DMS153 (cell line): ENCODE measurements at places on chromosomes 5 and 9.
A peak's percentile ranks its signal among the peaks of the same experiment; 100 is the strongest.

GRCh38 chr5:113112435-113112834 is 135.8 kb downstream of the DCP2 start:
- DNase-seq = no peak

GRCh38 chr5:72647806-72648205 is 140.6 kb upstream of the ZNF366 start:
- DNase-seq = peak; percentile 45

DNA sequence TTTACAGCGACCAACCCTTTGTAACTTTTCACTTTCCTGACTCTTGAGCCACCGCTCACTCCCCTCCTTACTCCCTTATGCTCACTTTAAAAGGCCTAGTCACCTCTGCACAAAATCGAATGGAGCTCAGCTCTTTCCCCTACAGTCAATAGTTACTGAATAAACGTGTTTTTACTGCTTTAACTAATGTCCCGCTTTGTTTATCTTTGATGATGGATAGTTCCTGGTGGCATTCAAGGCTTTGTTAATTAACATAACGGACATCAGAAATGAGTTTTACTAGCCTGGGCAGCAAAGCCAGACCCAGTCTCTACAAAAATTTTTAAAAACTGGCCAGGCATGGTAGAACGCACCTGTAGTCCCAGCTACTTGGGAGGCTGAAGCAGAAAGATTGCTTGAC is 5.0 kb downstream of the SERINC5 start:
- peak; percentile 7 for DNase-seq

GRCh38 chr5:159899067-159900049 is 16.9 kb upstream of the ADRA1B start:
- no peak for DNase-seq

DNA sequence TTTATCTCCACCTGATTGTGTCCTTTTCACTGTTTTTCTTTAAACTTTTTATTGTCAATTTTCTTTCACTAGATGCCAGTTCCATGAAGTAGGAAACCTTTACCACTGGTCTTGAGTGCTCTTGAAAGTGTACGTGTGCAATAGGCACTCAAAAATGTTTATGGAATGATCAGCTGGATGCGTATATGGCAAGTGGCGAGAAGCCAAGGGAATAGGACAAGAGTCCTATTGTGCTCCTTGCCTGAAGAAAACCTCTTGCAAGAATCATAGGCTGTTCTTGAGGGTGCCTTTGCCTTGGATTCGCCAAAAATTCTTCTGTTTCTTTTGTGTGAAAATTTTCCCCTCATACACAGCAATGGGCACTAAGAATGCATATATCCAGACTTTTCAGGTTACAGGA is 97.7 kb downstream of the GHR start:
- no peak for DNase-seq

DNA sequence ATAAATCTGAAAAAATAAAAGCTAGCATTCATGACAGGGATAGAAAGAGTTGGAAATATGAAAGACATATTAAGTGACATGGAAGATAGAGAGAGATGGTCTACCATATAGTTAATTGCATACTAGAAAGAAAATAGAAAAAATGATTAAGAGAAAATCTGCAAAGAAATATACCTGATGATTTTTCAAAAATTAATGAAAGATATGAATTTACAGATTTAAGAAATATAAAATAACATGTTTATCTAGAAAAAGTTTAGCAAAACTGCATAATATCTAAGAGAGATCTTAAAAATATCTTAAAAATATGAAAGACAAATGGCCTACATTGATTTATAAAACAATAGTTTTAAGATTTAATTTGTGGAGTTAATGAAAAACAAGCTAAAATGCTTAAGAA is 219.1 kb upstream of the RPS23 start:
- DNase-seq = no peak

DNA sequence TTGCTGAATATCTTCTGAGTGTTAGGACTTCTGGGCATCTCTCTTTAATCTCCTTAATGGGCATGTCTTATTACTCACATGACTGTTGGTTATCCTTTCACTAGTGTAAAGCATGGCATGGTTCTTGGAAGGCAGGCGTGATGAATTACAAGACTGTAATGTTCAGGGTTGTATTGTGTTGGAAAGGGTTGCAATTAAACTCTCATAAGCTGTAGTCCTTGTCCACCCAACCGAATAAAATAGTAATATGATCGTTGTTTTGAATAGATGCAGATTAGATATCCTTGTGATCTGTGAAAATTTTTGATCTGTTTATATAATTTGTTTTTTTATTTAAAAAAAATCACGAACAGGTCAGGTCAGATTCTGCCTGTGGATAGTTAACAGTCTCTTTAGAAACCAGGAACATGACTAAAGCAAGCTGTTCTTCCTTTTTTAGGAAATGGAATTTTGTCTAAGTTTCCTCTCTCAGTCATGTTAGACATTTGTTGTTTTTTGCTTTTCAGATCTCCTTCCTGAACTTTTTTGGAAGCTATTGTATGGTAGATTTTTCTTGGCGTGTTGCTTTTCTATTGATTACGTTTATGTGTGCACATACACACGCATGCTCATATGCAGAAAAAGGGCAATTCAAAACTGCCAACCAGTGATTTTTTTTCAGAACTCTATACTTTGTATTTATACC is 121.8 kb downstream of the ARHGEF28 start:
- DNase-seq = no peak

DNA sequence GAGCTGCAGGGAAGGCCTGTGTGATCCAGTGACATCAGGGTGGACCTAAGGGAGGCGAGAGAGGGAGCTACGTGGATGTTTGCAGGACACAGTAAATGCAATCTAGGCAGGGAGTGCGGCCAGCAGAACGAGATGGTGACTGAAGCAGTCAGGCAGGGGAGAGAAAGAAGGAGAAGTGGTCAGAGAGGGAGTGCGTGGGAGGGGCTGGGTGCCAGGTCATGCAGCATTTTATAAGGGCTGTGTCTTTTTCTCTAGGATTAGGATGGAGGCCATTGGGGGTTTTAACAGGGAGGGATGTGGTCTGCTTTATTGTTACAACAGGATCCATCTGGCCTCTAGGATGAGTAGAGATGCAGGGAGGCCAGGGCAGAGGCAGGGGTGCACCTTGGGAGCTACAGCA is 80.4 kb downstream of the DCP2 start:
- DNase-seq = no peak

DNA sequence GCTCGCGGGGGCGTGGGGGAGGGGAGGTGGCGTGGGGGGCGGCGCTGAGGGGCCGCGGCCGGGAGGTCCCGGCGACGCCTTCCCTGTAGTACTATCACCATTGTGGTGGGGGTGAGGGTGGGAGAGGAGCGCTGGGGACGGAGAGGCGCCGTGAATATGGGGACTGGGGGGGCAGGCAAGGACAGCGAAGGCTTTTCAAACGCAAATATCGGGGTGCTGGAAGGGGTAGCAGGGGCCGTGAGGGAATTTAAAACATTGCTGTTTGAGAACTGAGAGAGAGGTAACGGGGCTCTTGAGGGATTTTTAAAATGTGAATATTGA is 427 bp downstream of the RBM27 start:
- no peak for DNase-seq

- DNase-seq = no peak
Measured at GRCh38 chr5:104859437-104859836, 1296.8 kb upstream of the NUDT12 start.

- no peak for DNase-seq
Measured at GRCh38 chr9:10387282-10387681, 225.5 kb downstream of the PTPRD start.

- no peak for DNase-seq
Measured at GRCh38 chr5:32255540-32255900, 57.2 kb downstream of the MTMR12 start.

- DNase-seq = no peak
Measured at GRCh38 chr9:135724186-135724787, 22.3 kb downstream of the KCNT1 start.

DNA sequence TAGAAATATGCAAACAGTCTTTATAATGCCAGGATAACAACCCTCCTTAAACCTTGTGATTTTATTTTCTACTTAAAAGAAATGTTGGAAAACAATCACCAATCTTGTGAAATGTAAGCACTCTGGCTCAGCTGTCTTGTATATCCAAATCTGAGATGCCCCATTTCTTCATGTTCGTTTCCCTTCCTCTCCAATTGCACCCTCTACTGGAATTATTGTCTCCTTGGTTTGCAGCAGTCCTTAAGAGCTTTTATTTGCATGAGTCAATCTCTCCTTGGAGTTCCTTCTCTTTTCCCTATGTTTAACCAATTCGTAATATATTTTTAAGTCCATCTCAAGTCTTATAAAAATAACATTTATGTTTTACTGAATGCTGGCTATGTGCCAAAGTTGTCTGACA is 362.0 kb upstream of the CDH10 start:
- no peak for DNase-seq

DNA sequence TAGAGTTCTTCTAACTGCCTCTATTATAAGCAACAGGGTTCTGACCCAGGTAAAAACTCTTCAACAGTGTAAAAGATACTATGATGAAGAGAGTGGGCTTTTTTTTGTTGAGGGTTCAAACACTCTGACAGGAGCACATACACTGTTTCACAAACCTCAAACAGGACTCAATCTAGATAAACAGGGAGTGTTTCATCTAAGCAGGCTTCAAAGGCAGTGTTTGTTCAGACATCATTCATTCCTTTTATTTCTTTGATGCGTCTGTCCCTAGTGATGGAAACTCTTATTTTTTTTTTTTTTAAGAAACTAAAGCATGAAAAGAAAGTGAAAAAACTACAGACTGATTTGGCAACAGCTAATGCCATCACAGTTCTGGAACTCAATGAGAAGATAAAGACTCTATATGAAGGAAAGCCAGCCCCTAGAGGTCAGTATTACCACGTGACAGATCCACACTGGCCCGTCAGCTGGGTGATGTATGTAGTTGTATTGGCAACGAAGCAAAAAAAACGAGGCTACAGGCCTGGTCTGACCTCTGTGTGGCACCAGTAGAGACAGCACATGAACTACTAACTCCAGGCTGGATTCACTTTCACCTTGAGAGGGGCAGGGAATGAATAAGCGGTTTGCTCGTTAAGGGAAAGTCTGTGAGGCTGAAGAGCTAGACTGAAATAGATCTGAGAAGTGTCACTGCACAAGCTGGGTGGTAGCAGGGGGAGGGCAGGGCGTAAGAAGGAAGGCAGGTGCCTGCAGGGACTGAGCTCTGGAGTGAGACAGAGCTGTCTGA is 172.2 kb downstream of the CCDC192 start:
- peak; percentile 58 for DNase-seq

- no peak for DNase-seq
Measured at GRCh38 chr5:124856726-124857125, 110.3 kb upstream of the ZNF608 start.

DNA sequence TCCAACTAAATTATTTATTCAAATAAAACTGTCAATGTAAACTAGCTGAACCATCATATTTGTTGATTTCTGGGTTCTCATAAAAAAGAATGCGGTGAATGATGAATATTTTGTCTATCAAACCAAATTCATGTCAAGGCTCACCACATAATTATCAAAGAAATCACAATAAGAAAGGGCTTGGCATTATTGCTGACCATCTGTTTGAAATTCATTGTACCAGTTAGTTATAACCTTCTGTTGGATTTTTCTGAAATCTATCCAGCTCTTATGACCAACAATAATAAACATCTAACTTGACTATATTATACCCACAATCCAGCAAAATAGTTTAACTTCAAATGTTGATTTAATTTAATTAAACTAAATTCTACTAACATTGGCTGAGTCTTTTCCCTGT is 53.1 kb downstream of the GABRA1 start:
- no peak for DNase-seq

- no peak for DNase-seq
Measured at GRCh38 chr5:141488591-141489561, at the start of gene PCDHGC5. PCDHGC5 (plus strand) TSS chr5:141489081; CDS start chr5:141489241, 160 bp downstream.

DNA sequence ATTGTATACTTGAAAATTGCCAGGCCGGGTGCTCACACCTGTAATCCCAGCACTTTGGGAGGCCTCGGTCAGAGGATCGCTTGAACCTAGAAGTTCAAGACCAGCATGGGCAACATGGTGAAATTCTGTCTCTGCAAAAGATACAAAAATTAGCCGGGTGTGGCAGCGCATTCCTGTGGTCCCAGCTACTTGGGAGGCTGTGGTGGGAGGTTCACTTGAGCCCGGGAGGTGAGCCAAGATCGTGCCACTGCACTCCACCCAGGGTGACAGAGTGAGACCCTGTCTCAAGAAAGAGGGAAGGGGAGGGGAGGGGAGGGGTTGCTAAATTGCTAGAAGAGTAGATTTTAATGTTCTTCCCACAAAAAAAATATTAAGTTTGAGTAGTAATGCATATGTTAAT is 53.2 kb downstream of the FNBP1 start:
- no peak for DNase-seq

GRCh38 chr5:172456076-172456722 is 1.9 kb upstream of the SH3PXD2B start:
- DNase-seq = no peak

GRCh38 chr5:59582746-59583145 is 310.8 kb downstream of the PDE4D start:
- DNase-seq = no peak

DNA sequence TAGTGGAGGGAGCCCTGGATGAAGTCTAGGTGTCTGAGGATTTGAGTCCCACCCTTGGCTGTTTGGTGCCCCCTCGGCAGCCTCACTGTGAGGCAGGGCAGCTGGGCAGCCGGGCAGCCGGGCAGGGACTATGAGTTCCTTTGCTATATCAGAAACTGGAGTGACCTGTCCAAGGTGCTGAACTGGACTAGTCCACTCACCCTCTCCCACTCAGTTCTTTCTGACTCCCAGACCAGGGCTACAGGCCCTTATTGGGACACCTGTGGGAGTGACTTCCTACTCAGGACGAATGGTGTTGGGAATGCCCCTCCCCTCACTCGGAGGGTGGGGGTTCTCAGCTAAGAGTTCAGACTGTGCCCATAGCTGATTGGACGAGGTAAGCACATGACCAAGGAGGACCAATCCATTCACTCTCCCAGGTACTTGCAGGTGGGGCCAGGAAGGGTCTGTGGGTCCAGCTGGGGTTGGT is 34.1 kb upstream of the RAPGEF1 start:
- no peak for DNase-seq

GRCh38 chr9:20479419-20480155 is 142.7 kb downstream of the MLLT3 start:
- DNase-seq = no peak

DNA sequence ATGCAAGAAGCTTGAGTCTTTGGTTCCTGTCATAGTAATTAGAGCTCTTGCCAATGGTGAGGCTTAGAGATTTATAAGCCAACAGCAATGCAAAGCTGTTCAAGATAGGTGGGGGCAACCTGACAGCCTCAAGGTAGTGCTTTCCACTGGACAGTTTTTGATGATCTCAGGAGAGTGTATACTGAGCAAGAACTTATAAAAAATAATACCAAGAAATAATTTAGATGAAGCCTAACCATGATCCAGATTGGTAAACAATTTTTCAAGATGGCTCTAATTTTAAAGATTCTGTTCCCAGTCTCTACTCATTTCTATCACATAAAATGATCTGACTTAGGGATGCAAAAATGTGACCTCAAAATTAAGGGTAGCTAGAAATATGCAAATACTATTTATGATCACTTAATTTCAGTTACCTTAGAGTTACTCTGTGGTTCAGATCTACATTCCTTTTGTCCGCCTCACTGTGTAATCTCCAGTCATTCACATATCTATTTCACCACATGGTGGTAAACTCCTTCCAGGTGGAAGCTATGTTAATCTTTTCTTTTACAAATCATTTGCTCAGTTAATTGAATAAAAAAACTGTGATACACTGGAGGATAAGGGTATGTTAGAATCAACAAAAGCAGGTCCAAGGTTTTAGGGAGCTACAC is 1228.0 kb upstream of the C9orf72 start:
- DNase-seq = no peak

- no peak for DNase-seq
Measured at GRCh38 chr5:141172381-141173204, at the start of gene PCDHB7. PCDHB7 (plus strand) TSS chr5:141172644; CDS start chr5:141172836, 192 bp downstream.
